GM13976 (cell line): ENCODE measurements at places on chromosomes 1 and 21.

- DNase-seq = no peak
These were observed 44.6 kb upstream of the SIM2 start for GRCh38 chr21:36654324-36654723.

- no peak for DNase-seq
These were observed 71.5 kb downstream of the RPS6KC1 start for GRCh38 chr1:213122514-213122929.

DNA sequence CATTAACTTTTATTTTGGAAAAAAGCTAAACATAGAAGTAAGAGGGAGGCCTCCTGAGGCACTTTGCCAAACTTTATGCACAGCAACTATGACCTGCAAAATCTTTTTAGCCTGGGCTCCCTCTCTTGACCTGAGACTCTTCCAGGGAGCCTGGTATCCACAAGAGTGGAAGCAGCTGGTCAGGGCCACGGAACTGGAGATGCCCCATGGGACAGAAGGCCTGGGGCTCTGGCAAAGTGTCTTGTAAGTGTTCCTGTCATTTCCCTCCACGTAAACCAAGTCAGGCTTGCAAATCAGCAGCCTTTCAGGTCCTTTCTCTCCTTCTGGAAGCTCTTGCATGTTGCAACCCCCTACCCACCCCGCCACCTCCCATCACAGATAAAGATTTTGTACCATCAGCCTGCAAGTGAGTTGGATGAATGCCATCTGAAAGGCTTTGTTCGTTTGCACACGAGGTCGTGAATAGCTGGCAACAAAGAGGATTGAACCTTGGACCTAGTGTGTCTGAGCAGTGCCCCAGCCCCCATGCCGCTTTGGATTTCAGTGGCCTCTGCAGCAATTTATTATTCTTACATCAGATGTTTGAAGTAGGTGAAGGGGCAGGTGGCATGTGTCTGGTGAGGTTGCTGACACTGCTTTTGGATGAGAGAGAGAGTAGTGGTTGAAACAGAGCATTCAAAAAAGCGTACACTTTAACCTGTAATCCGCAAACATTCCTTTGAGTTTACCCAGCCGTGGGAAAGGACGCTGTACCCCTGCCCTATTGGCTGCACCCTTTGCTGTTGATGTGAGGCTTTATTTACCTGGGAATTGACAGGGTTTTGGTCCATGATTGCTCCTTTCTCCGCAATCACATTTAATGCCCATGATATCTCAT lies 91.6 kb downstream of the GALNT2 start:
- no peak for DNase-seq

DNA sequence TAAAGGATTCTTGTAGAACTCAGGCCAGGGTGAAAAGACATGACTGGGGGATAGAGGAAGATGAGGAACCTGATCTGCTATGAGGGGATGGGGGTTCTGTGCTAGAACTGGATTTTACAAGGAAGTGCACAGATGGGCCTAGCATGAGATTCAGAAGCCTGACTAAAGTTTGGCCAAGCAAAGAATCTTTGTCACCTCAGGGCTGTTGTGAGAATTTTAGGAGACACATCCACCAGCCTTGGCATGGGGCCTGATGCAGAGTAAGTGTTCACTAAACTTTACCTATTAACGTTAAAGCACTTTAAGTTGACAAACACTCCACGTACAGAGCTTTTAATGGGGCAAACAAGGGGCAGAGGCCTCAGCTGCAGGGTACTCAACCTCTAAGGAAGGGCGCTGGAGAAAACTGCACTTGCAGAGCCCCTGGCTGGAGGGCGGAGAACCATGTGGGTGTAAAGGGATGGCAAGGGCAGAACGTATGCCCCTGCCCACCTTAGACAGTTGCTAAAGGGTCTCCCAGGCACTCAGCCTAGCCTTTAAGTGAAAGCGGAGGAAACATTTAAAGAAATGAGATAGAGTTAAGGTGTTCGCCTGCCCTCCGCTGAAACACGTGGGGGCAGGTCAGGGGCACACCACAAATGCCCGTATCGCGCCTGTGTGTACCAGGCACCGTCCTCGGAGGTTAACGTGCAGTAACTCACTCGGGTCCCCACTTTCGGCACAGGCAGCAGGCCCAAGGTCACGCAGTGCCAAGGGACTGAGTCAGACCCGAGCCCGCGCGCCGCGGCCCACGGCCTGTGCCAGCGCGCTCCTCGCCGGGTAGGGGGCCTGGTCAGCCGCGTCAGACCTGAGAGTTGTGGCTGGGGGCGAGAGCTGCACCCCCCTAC lies 990 bp upstream of the MRPS6 start:
- DNase-seq = no peak

DNA sequence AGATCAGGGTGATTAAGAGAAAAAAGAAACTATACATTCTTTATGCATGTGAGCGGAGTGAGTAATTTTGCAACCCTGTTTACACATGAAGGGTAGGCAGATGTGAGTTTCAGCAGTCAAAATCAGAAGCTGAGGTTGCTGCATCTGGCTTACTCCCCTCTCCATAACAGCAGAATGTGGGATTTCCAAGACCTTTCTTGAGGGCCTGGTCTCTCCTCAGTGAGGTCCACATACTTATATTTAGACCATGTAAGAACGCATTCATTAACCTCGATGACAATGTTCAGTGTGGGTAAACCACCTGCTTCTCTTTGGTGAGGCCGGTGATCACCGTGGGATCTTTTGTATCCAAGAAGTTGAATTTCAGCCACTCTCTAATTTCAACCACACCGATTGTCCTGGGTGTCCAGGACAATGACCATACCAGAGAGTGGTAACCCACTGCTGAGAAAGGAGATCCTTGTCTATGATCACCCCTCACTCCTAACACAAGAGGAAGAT lies 18.7 kb upstream of the RAP1A start:
- peak; percentile 43 for DNase-seq

DNA sequence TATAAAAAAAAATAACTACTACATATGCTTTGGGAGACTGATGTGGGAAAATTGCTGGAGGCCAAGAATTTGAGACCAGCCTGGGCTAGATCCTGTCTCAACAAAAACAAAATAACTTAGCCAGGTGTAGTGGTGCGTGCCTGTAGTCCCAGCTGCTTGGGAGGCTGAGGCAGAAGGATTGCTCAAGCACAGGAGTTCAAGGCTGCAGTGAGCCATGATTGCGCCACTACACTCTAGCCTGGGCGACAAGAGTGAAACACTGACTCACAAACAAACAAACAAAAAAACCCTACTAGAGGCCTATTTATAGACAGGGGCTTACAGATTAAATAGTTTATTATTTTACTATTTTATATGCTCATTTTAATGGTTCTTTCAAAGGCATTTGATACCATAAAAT lies 80.0 kb downstream of the LHX4 start:
- no peak for DNase-seq

- no peak for DNase-seq
These were observed 78.2 kb upstream of the CAPZB start for GRCh38 chr1:19563324-19564097.

- no peak for DNase-seq
These were observed 367.1 kb upstream of the ADGRL4 start for GRCh38 chr1:79373481-79374125.

GRCh38 chr21:45525910-45526306 lies 16.3 kb downstream of the SLC19A1 start:
- DNase-seq = no peak

DNA sequence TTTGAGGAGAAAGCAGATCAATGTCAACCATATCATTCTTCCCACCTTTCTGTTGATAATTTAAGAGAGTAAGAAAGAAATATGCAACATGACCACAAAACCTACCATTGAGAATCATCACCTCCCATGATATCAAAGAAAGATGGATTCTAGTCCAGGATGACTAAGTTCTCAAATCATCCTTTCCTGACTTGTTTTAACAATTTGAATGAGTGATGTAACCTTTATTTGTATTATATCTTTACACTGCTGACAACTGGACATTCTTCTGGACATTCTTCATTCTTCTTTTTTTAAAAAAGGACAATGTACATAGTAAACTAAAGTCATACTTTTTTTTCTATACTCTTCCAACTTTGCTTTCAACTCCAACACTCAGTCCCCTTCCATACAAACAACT lies 9.5 kb downstream of the PSMB4 start:
- DNase-seq = no peak

DNA sequence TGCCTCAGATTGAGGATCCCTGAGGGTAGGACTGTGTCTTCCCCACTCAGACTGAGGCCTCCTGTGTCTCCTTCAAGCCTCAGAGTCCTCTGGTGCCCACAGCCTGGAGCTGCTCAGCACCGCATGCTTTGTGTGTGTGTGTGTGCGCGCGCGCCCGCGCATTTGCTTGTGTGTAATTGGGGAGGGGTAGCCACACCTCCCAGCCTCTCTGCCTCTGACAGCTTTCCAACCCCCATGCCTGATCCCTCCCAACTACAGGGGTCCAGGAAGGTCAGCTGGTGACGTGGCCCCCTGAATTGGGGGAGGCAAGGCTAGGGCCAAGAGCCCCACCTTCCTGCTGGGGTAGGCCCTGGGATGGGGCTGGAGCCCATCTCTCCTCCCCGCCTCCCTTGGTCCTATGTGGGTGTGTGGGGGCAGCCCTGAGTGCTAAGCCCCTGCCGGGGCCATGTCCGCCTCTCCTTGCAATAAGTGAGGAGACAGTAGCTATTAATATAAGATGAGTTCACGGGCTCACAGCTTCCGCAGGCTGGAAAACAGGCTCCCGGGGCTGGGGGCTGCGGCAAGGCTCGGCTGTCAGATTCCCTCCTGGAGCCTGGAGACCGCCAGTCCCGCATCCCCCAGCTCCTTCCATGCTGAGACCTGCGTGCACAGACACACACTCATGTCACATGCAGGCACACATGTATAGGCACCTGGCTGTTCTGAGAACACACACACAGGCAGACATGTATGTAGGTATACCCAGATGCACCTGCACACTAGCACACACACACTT lies 7.0 kb downstream of the GPR3 start:
- DNase-seq = no peak

DNA sequence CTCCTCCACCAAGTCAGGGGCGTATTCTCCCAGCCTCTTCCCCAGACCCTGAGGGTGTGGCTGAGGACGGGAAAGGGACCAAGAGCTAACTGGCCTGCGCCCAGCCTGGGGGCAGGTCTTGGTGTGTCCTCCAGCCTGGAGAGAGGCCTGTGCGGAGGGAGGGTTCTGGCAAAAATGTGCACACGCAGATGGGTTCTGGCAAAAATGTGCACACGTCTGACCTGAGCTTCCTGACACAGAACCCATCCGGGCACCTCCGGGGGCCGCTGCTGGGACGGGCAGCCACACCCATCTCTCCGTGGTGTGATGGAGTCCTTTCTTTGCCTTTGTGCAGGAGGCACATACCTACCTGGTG lies 23.1 kb upstream of the PKP1 start:
- DNase-seq = no peak

GRCh38 chr1:45557422-45557944 lies 6.9 kb downstream of the AKR1A1 start:
- DNase-seq = no peak

- no peak for DNase-seq
These were observed 34.7 kb downstream of the TUFT1 start for GRCh38 chr1:151574575-151575529.

DNA sequence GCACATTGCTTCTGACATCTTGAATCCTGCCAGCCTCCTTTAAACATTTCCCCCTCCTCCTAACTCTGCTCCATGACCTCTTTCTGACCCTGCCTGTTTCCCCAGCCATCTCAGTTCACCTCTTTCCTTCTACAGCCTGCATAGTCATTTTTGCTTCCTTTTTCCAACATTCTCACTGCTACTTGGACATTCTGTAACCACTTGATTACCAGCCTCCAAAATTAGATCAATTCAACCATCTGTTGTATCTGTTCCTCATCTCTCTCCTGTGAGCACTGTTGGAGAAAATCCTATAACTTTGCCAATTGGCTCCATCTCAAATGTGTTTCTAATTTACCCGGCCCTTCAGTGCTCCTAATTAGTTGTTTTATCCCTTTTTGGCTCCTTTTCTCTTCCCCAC lies 27.5 kb upstream of the GPR88 start:
- no peak for DNase-seq

GRCh38 chr1:13965770-13966398 lies 265.9 kb downstream of the PRDM2 start:
- peak; percentile 21 for DNase-seq

- DNase-seq = no peak
These were observed 47.9 kb downstream of the SERBP1 start for GRCh38 chr1:67382292-67382691.

DNA sequence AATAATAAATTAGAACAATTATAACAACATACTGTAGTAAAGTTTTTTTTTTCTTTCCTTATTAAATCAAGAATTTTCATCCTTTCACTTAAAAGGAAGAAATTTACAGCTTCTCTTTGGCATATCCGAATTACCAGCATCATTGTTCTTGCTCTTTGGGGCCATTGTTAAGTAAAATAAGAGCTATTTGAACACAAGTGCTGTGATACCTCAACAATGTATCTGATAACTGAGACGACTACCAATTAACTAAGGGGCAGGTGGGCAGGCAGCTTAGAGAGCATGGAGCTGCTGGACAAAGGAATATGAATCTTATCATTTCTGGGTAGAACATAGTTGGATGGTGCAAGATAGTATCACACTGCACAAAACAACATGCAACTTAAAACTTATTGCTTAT lies 719.9 kb upstream of the TMPRSS15 start:
- no peak for DNase-seq

DNA sequence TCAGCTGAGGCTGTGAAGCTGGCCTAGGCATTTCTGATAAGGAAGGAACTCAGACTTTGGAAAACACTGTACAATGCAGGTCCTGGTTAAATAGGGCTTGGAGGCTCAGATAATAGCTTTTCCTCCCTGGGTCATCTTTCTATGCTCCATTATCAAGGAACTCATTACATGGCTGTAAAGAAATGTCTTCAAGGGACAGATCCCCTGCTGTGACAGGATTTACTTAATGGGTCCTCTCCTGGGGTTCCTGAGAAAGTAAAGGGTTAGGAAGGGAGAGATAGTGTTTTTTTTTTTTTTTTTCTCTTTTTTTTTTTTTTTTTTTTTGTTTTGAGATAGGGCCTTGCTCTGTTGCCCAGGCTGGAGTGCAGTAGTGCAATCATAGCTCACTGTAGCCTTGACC lies 14.1 kb upstream of the SVBP start:
- no peak for DNase-seq

DNA sequence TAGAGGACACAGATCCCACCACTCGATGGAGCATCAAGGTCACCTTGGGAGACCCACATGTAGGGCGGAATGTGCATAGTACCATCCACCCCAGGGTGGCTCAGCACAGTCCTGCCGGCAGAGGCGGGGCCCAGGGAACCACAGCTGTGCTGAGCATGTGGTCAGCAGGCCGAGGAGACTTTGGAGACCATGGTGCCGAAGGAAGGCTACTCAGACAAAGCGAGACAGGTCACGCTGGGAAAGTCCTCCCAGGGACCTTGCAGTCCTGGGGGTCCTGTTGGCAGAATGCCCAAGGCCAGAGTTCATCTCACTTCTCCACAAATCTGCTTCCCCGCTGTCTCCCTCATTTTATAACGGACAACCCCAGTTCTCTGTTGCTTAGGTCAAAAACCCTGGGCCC lies 22.5 kb downstream of the WNT3A start:
- DNase-seq = no peak

GRCh38 chr1:220290140-220290761 lies 18.0 kb upstream of the RAB3GAP2 start:
- no peak for DNase-seq
